ENCODE measurements at places on chromosomes 6 and 20.

DNA sequence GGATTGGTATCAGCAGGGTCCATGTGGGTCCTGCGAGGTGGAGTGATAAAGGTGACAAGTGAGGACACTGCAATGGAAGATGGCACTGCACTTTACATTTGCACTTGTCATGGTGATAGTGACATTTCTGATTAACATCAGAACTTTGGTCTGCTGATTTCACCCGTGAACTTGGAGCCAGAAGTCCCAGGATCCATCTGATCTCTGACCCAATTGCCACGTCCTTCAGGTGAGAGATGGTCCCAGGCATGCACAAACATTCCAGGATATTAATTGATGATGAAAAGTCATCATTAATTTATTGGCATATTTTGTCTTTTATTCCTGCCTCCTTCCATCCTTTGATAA lies 9.8 kb upstream of the GHRH start:
- DNase-seq: no peak

GRCh38 chr6:111942561-111942960 lies 69.3 kb upstream of the FYN start:
- DNase-seq: no peak

GRCh38 chr20:38970302-38970701 lies 8.2 kb downstream of the DHX35 start:
- peak; percentile 42 for DNase-seq

GRCh38 chr6:32195652-32195901 lies 3.1 kb upstream of the GPSM3 start:
- peak; percentile 96 for DNase-seq

GRCh38 chr20:38198238-38198861 lies 33.3 kb upstream of the TGM2 start:
- DNase-seq: no peak

- no peak for DNase-seq
Observed at GRCh38 chr6:25519856-25520255, 132.2 kb upstream of the SCGN start.

DNA sequence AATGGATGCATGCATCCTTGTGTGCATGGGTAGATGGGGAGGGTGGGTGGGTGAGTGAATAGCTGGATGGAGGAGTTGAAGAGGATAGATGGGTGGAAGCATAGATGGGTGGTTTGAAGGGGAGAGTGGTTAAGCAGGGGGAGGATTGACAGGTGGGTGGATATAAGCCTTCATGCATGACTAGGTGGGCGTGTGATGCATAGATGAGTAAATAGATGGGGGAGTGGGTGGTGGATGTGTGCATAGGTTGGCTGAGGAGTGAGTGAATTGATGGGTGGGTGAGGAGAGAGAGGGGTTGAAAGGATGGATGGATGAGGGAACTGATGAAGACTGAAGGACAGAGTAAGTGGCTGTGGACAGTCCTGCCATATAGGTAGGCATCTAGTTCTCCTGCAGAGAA lies 4.5 kb downstream of the COL11A2 start:
- no peak for DNase-seq

- peak; percentile 26 for DNase-seq
Observed at GRCh38 chr6:1792989-1793388, 183.3 kb downstream of the FOXC1 start.

- no peak for DNase-seq
Observed at GRCh38 chr6:7323074-7323473, 10.1 kb upstream of the SSR1 start.

DNA sequence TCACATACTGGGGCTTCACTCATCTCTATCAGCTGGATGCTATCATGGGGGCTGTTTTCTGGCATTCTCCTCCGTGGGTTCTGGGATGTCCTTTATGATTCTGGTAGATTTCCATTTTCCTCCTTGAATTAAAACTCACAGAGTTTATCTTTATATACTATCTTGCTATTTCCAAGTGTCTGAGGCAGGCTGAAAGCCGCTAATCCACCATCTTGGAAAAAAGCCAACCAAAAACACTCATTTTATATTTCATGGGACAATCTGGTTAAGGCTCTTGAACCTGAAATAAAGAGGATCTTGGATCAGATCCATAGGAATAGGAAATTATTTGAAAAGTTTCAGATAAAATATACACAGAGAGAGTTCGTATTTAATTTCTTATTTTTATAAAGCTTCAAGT lies 86.0 kb downstream of the AFG1L start:
- no peak for DNase-seq

GRCh38 chr6:137698636-137699030 lies 168.4 kb upstream of the TNFAIP3 start:
- DNase-seq: no peak

DNA sequence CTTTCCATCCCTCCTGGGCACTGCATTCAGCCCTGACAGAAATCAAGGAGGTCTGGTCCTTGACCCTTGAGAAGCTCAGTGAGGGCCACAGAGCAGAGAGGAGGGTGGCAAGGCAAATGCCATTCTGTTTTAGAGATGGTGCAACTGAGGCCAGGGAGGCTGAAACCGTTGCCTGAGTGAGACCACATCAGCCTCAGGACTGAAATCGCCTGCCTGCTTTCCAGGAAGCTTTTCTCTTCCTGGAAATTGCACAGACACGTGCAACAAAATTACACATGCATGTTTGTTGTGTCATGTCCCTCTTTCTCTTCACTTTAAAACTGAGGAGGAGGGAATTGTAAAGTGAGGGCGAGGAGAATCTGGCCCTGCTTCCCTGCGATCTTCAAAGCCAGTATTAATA lies 113.7 kb upstream of the PDE10A start:
- no peak for DNase-seq

GRCh38 chr20:4297127-4297826 lies 281.9 kb upstream of the RNF24 start:
- no peak for DNase-seq

DNA sequence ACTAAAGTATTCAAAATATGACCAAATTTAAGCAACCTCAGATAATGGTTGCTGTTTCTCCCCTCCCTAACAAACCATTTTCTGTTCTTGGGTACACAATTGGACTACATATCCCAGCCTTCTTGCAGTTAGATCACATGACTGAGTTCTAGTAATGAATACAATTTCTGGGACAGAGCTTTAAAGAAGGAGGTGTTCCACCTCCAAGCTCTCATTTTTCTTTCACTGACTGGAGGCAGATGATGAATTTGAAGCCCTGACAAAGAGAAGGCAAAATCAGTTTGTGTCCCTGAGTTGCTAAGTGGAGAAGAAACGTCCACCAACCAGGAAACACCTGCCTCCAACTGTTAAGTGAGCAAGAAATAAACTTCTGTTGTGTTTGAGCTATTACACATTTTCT lies 117.2 kb downstream of the LCA5 start:
- no peak for DNase-seq

DNA sequence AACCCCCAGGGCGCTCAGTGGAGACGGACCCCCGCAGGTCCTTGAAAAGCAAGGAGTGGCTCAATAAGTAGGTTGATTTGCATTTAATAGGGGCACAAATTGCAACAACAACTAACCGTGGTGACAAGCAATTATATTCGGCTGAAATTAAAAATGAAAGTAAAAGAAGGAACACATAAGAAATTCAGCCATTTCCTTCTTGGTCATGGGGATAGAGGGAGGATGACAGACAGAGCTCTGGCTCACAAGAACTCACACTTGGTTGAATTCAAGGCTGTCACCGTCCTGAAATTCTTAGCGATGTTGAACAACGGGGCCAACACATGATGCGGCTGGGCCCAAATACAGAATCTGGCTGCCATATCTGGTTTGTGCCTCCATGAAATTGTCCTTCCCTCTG lies 129.0 kb downstream of the EDN3 start:
- DNase-seq: no peak

- DNase-seq: no peak
Observed at GRCh38 chr6:107103082-107103481, 12.2 kb downstream of the BEND3 start.

DNA sequence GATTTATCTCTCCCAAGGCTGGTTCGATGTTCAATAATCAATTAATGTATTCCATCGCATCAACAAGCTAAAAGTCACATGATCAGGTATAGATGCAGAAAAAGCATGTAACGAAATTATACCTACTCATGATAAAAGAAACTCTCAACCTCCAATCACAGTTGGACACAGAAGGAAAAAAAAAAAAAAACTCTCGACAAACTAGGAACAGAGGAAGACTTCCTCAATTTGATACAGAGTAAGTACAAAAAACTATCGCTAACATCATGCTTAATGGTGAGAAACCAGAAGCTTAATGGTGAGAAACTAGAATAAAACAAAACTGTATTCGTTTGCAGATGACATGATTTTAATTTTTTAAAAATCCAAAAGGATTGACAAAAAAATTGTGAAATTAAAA lies 62.0 kb upstream of the SMIM29 start:
- DNase-seq: no peak

- DNase-seq: no peak
Observed at GRCh38 chr6:151869787-151870186, 62.3 kb downstream of the ESR1 start.

- DNase-seq: no peak
Observed at GRCh38 chr20:61640131-61640870, 388.2 kb downstream of the CDH4 start.

DNA sequence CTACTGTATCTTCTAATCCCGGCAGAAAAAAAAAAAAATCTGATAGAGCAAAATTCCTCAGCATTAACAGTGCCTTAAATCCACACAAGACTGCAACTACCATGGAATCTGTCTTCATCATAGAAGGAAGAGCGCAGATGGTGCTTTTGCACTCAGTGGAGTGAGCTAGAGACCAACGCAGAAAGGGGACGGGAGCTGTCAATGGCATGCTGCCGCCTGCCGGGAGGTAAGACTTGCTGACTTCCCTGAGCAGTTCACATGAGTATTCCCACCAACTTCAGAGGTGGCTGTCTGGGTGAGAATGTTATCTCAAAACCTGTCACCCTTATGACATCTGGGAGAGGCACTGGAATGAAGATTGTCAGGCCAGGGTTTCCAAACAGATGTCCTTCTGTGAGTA lies 35.6 kb downstream of the DZANK1 start:
- DNase-seq: no peak

DNA sequence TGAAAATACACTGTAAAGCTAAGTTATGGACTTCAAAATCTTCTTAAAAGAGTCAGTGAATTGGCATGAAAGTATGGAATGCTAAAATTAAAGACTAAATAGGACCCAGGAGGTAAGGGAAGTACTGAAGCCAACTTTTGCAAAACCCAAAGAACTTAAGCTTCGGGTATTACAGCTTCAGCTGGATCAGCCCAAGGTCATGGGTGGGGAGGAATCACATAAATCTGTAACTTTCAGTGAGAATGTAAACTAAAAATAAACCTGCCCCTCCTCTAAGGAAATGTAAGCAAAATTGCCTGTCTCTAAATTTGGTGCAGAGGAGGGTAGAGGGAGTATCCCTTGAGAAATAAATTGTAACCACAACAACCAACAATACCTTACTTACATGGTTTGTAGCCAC lies 4.4 kb upstream of the MUC21 start:
- no peak for DNase-seq

GRCh38 chr6:157528931-157529653 lies 148.1 kb downstream of the ZDHHC14 start:
- no peak for DNase-seq

- no peak for DNase-seq
Observed at GRCh38 chr6:107822176-107823046, 1.7 kb downstream of the SCML4 start.

- no peak for DNase-seq
Observed at GRCh38 chr20:49297605-49298530, 20.0 kb upstream of the ZNFX1 start.

GRCh38 chr20:728256-728944 lies 39.9 kb downstream of the SLC52A3 start:
- DNase-seq: no peak

GRCh38 chr20:4130404-4131189 lies 115.2 kb upstream of the RNF24 start:
- no peak for DNase-seq

DNA sequence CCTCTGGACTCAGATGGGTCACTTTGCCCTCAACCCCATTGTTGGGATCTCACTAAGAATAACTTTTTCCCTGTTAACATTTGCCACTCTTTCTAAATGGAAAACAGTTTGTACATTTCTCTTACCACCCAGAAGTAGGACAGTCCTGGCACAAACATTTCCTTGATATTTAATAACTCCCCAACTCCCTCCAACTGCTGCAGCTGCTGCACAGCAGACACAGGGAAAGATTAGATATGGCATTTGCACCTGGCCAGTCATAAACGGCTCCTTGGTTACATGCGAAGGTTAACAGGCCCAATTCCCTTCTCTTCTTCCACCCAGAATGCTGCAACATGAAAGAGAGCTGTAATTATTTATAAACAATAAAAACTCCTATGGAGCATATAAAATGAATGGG lies 55.9 kb upstream of the SOX4 start:
- no peak for DNase-seq

DNA sequence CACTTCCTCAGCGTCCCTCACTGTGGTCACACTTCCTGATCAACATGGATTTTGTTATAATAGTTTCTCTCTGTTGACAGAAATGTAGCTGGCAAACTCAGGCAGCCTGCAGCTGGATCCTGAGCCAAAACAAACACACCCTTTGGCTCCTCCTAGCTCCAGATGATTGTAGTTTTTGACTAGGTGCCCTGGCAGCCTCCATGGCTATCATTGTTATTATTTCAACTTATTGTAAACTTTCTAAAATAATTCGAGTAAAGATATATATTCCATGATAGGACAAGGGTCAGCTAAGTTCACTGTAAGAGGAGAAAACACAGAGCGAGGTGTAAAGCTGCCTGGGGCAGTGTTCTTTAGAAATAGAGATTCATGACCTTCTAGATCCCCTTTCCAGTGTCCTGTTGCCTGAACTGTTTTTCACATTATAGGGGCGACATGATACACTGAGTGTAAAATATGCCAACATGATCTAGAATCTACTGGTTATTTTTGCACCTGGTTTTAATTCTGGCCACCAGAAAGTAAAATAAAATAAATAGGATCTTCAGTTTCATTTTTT lies 98.2 kb upstream of the HDGFL1 start:
- no peak for DNase-seq

GRCh38 chr6:47440719-47441118 lies 36.9 kb upstream of the CD2AP start:
- DNase-seq: no peak

GRCh38 chr6:31479151-31479932 lies 18.6 kb upstream of the MICB start:
- no peak for DNase-seq

Measured in H54 (cell line).